ENCODE measurements at places on chromosomes 1 and 21.

- DNase-seq, result no peak
Measured at GRCh38 chr1:112906150-112906698, 49.8 kb downstream of the SLC16A1 start.

DNA sequence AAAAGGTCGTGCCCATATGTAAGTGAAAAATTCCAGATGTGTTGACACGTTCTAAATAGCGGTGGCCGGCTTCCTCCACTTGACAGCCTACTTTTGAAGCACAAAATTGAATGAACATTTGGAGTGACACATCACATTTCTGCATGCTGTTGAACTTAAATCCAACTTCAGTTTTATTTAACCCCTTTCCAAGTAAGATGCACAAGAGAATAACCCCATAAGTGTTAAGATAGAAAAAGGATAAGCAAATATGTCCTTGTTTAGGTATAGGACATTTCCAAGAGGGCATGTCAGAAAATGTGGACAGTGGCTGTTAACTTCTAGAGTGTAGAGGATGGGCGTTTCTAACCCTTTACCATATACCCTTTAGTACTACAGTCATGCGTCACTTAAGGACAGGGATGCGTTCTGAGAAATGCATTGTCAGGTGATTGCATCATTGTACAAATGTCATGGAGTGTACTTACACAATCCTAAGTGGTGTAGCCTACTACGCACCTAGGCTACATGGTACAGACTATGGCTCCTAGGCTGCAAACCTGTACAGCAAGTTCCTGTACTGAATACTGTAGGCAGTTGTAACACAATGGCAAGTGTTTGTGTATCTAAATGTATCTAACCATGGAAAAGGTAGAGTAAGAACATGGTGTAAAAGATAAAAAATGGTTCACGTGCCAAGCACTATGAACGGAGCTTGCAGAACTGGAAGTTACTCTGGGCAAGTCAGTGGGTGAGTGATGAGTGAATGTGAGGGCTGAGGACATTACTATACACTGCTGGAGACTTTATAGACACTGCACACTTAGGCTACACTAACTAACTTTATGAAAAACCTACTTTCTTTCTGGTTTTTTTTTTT, 9.3 kb upstream of the FAM89A start:
- no peak for DNase-seq

GRCh38 chr21:38376693-38377092, 119.9 kb downstream of the KCNJ15 start:
- no peak for DNase-seq

DNA sequence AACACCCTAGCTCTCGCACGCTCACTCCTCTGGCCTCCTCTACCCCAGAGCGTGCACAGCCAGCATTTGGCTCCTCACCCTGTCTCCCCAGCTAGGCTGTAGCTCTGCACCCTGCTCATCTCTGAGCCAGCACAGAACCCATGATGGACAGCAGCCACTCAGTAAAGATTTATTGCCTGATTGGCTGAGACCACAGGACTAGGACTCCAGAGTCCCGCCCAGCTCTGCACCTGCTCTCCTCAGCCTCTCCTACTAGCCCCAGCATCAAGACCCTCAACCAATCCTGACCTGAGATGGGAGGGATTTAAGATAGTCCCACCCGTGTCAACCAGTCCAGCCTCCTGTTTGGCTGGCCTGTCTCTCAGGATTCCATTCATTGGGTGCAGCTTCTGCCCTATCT, 9.3 kb downstream of the C1QB start:
- no peak for DNase-seq

DNA sequence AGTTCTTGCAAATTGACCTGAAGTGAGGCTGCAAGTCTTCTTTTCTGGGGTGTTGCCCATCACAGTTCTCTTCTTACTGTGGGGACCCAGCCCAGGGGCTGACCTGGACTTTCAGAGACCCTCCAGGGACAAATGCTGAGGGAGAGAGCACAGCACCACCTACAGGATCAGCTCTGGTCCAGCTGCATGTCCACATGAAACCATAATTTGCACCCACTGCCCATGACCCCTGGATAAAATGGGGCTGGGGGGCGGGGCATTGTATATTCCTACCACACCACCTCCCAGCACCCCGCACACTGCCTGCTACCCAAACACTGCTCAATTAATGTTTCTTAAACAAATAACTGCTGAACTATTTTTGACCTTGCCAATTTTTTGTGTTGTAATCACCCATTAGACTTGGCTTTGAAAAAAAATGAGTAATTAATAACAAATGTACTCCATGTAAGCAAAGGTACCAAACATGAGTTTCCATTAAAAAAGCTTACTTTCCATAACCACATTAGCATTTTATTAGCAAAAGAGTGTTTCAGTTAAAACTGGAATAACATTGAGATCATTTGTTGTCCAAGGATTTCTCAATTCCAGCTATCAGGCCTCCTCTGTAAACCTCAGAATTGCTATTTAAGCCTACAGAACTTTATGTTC, 168.0 kb upstream of the RAB4A start:
- DNase-seq, result no peak

- DNase-seq, result no peak
Measured at GRCh38 chr1:108712606-108713150, at the start of gene FNDC7. TSS of gene FNDC7 (plus strand) at chr1:108712908. CDS start at chr1:108712934, 26 bp downstream.

DNA sequence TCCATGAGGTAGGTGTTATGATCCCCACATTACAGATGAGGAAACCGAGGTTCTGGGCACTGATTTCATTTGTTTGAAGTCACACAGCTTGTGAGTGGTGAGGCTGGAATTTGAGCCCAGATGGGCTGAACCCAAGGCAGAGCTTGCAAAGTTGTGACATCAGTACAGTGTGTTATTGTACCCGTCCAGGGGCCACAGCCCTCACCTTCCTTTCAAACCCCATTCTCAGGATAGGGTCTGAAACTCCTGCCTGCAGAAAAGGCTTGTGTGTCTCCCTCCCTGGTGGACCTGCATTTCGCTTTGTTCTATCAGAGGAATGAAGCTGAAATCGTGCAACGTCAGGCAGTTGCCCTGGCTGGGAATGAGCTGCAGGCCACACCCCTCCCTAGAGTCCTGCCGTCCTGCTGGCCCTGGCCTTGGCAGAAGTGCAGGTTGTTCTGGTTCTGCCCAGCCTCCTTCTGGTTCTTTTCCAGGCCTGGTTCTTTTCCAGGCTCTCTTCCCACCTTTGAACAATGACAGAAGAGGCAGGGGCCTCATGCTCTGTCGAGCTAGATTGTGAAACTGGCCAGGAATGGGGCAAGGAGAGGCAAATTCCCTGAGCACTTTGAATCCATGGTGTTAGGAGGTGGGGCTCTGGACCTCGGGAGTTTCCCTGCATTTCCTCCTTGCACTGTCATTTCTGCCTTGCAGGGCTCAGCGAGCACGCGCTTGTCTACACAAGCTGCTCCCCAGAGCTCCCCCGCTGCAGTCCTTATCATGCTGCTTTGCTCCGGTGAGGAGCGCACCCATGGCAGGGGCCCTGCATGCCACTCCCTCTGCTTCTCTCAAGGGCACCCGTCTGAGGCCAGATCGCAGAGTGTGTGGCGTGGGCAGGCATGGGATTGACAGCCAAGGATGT, 8.2 kb upstream of the MYOM3 start:
- DNase-seq, result no peak

Measured in stimulated activated CD4-positive, alpha-beta T cell treated with anti-CD3 and anti-CD28 coated beads, Interleukin-15, amount 100 ng/mL, for 48 hours (primary cell).